ENCODE measurements at places on chromosomes 12 and 14. TPM values are rescaled to one million over a fixed set of nuclear protein-coding genes. Genes with fewer than 3 reads are reported as not detected.

CLEC7A gene
- 0.25 TPM for total RNA-seq

PPP1R13B gene
- 25.5 TPM for total RNA-seq

PTPN6 gene
- 3.2 TPM for total RNA-seq

FZD10 gene
- total RNA-seq, result 0.13 TPM

CD163 gene
- total RNA-seq, result not detected

GPR135 gene
- 1.1 TPM for total RNA-seq

CIDEB gene
- 3.8 TPM for total RNA-seq

DPY19L2 gene
- 3.2 TPM for total RNA-seq

ATF1 gene
- total RNA-seq, result 19.9 TPM

SMCO2 gene
- total RNA-seq, result 0.32 TPM

LGR5 gene
- total RNA-seq, result not detected

CLEC9A gene
- total RNA-seq, result not detected

RD3L gene
- not detected for total RNA-seq

GZMB gene
- not detected for total RNA-seq

MMP17 gene
- total RNA-seq, result 5.1 TPM

NPAS3 gene
- 0.38 TPM for total RNA-seq

TESPA1 gene
- total RNA-seq, result not detected

DTX1 gene
- total RNA-seq, result 0.16 TPM

MAP3K9 gene
- 0.13 TPM for total RNA-seq

SLC7A7 gene
- total RNA-seq, result 6.9 TPM

TMEM179 gene
- 0.19 TPM for total RNA-seq

SELPLG gene
- total RNA-seq, result 0.16 TPM

SLC10A1 gene
- total RNA-seq, result not detected

GUCY2C gene
- not detected for total RNA-seq

ADCY4 gene
- total RNA-seq, result 89.6 TPM

LRRK2 gene
- 1.2 TPM for total RNA-seq

ADGRD1 gene
- 0.06 TPM for total RNA-seq

ZFHX2 gene
- total RNA-seq, result 1.0 TPM

CFAP54 gene
- total RNA-seq, result 31.5 TPM

SLCO1B1 gene
- total RNA-seq, result not detected

KRT6C gene
- not detected for total RNA-seq

KLHL33 gene
- total RNA-seq, result under 0.01 TPM

PPP1R36 gene
- total RNA-seq, result 0.57 TPM

STYK1 gene
- total RNA-seq, result 6.0 TPM

DAO gene
- not detected for total RNA-seq

RHEBL1 gene
- 1.4 TPM for total RNA-seq

KLHDC1 gene
- 2.8 TPM for total RNA-seq

KRT7 gene
- 66.4 TPM for total RNA-seq

PTPRO gene
- total RNA-seq, result 0.06 TPM

TAS2R42 gene
- total RNA-seq, result not detected

APOLD1 gene
- 22.0 TPM for total RNA-seq

AKAP5 gene
- total RNA-seq, result 0.32 TPM

All from bladder microvascular endothelial cell (primary cell).